Myometrial cell (primary cell): ENCODE measurements at places on chromosomes 3 and 15. TPM values are rescaled to one million over a fixed set of nuclear protein-coding genes. Genes with fewer than 3 reads are reported as not detected.

The CAMP gene
- not detected in 2 replicates for total RNA-seq

The CHRM5 gene
- total RNA-seq: not detected in 2 replicates

The GOLGA6L22 gene
- not detected in 2 replicates for total RNA-seq

The INSYN1 gene
- total RNA-seq: not detected in 2 replicates

The MAGI1 gene
- 2.5 and 3.7 TPM in 2 replicates for total RNA-seq

The GREM1 gene
- total RNA-seq: 2.3 and 4.3 TPM in 2 replicates

The PRR20G gene
- not detected in 2 replicates for total RNA-seq

The SH2D7 gene
- not detected in 2 replicates for total RNA-seq

The ATP8B4 gene
- total RNA-seq: 2.6 and 4.4 TPM in 2 replicates

The POU1F1 gene
- not detected in 2 replicates for total RNA-seq

The GRIP2 gene
- total RNA-seq: under 0.01 and 0.35 TPM in 2 replicates
